Stimulated activated CD8-positive, alpha-beta memory T cell treated with anti-CD3 and anti-CD28 coated beads, Interleukin-4, amount 100 ng/mL, for 1 hour (primary cell): ENCODE measurements at places on chromosomes 6 and 20.
A peak's percentile ranks its signal among the peaks of the same experiment; 100 is the strongest.

DNA sequence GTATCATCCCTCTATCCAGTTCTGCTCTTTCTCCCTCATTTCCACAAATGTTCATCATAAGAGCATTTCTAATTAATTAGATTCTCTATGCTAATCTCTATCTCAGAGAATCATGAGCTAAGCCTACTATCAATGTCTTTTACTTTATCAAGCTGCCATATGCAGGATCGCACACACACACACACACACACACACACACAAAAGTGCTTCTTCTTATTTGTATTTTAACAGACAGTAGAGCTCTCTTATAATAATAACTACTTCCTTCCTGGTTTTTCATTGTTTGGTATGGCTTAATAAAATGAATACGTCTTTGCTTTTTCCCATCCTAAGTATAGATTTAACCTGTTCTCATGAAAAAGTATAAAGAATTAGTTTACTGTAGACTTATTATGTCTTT, 170.2 kb downstream of the HAO1 start:
- no peak for DNase-seq

DNA sequence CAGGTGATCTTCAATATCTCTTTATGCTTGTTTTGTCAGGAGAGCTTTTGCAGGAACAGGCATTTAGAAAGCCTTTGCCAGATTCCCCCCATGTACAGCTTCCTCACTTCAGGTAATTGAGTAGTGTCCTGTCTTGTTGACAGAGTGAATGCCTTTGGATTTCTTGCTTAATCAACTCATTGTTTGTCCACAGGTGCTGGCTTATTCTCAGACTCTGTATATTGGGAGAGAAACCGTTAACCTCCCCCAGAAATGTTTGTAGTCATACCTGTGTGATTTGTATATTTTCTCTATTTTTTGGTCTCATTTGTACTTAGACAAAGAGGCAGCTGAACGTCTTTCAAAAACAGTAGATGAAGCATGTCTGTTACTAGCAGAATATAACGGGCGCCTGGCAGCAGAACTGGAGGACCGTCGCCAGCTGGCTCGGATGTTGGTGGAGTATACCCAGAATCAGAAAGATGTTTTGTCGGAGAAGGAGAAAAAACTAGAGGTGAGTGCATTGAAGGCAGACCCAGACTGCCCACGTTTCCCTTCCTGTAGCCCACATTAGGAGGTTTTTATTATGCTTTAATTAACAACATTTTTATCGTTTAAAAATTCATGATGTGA, 32.3 kb downstream of the RPRD1B start:
- DNase-seq = no peak

- DNase-seq = no peak
Measured at GRCh38 chr6:138597336-138597735, 98.0 kb upstream of the NHSL1 start.

GRCh38 chr6:68638230-68638900, 3.3 kb downstream of the ADGRB3 start:
- no peak for DNase-seq

DNA sequence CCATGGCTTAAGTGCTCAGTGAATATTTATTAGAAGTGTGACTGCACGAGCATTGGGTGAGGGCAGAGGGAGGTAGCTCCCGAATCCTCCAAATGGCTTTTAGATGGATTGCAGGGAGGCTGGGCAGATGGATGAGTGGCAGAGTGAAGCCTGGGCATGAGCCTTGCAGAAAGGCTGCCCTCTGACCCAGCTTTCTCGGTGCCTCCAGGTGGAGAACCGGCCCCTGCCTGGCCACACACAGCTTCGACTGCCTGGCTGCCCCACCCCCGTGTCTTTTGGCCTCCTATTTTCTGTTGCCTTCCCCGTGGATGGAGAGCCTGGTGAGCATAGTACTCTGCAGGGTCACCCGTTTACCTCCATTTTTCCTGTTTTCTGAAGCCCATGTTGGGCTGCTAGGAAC, 3.4 kb downstream of the VARS2 start:
- DNase-seq = no peak

- DNase-seq = peak; percentile 11
Measured at GRCh38 chr6:2353412-2354137, 108.2 kb upstream of the GMDS start.

DNA sequence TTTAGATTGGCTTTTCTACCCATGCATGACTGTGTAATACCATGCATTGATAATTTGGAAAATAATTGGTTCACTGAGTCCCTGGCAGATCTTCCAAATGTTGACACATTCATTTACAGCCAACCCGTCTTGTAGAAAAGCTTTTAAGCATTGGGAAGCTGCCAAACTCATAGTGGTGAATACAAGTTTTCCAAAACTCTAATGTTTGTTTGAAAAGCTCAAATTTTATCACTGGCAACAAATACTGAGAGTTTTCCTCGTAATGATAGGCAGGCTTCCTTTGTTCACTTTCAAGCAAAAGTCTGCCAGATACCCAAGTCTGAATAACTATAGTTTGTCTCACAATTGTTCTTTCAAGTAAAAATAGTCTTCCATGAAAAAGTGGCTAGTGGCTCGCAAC, 143.0 kb downstream of the FIG4 start:
- DNase-seq = no peak

DNA sequence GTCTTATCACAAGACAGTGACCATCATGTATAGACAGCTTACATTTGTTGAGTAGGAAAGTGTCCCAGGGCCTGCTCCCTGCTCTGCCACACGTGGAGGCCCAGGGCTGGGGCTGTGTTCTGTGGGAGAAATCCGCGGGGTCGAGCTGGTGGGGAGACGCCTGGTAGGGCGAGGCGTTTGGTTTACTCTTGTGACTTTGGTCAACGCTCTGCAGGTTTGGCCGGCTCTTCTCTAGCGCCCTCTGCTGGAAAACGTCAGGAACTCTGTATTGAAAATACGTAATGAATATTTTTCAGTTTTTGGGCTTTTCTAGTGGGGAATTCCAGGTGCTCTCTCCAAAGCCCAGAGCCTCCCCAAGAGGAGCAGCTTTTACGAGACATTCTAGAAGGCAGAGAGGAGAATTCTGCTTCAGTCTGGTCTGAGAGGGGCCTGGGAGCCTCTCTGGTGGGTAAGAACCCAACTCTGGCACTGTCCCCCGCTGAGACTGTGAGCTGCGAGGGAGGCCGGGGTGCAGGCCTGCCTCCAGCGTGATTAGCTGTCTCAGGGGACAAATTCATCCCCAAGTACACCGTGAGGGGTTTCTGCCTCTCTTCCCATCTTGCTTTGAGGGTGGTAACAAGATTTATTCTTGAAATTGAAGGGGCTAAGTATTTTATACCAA, 112.6 kb upstream of the RALGAPA2 start:
- peak; percentile 7 for DNase-seq

DNA sequence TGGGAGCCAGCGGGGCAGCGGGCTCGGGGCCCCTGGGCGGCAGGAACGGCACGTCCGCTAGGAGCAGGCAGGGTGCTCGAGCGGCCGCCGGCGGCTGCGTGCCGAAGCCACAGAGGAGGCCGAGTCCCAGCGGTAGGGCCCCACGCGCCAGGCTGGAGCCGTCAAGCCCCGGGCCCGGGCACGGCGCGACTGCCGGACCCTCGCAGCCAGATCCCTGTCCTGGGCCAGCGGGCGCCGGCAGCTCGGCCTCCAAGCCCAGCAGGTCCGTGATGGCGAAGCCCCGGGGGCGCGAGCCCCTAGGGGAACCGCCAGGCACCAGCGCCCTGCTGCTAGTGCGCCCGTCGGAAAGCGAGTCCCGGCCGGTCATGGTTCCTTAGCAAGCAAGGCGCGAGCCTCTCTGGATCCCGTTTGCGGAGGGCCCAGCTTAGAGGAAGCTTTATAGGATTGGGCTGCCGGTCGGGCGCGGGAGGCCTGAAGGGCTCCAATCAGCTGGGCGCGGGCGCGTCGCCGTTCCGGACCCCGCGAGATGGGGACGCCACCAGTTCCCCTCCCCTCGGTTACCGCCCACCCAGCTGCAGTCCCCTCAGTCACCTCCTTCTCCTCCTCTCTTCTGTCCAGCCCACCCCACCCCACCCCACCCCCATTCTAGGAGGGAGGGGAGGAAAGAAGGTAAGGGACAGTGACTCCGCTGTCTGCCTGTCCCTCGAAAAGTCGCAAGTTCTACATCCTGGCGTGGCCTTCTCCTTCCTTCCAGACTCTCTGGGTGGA, at the start of gene VSX1:
TSS of gene VSX1 (minus strand) at position 412 of the 768 bp plus-strand sequence. CDS start at position 367, 45 bp downstream.
- no peak for DNase-seq

DNA sequence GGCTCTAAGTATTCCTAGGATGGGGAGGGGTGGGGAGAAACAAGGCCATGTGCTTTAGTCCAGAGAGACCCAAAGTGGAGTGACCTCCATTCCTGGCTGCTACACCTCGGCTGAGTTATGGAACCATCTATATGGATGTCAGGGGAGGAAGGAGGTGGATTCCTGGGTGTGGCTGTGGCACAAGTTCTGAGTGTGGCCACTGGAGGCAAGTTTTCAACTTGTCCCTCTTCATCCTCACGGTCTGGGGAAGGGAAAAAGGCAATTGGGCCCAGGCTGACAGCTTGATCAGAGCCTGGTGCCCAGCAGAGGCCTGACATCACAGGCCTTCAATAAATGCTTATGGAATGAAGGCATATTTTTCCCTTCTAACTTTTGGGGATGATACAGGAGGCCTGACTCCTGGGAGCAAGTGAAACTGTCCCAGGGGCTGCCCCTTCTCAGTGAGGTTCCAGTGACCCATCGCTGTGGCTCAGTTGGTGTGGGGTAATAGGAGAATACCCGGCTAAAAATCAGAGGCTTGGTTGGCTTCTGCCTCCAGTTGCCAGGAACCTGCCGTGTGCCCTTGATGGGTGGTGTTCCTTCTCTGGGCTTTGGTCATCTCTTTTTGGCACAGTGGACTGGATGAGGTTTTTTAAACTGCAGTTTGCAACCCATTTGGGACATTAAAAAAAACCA, 1.8 kb upstream of the ITPR3 start:
- DNase-seq = no peak

- no peak for DNase-seq
Measured at GRCh38 chr6:107539849-107540464, 50.0 kb downstream of the SOBP start.

DNA sequence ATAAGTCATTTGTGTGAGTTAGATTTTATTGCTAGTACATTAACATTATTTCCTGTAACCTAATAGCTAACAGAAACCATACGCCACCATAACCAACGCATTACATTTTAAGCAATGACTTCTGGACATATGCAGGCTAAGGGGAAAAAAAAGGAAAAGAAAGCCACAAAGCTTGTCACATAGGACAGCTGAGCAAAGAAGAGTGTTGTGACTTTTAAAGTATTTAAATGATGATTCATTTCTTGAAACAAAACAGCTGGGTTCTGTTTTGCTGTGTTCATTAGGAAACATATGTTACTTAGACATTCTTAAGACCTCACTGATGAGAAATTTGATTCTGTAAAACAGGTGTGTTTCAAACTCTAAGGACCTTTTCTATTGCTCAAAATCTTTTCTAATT, 171.4 kb downstream of the COL9A1 start:
- DNase-seq = no peak

DNA sequence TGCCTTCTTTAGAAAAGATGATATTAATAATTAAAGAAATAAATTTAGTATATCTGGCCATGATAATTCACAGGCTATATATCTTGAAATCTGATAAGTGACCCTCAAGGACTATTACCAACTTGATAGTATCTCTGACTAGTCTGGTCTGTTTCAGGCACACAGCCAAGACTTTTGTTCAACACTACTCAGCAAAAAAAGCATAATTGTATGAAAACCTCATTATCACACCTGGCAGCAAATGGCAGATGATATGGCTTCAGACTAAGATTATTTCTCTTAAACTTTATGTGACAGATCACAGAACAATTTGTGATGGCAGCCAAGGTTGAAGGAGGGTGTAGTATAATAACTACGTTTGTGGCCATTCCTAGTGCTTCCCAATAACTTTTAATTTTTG, 114.7 kb downstream of the RWDD2A start:
- DNase-seq = no peak

DNA sequence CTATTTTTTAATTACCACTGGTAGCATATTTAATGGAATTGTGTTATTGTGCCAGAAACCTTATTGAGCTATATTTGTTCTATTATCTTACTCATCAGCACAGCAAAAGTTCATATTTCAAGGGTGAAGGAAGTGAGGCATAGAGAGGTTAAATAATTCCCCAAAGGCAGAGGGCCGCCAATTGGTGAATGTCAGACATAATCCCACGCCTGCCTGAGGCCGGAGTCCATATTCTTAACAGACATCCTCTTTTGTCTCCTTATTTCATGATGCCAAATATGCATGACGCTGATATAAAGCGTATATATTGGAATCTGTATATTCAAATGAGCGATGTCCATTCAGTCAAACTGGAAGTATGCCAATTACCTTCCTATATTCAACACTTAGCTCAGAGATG, 505.0 kb upstream of the SLC35B3 start:
- DNase-seq = no peak

GRCh38 chr6:87182940-87183339, 27.6 kb downstream of the ZNF292 start:
- no peak for DNase-seq

GRCh38 chr6:5656226-5656625, 350.5 kb downstream of the NRN1 start:
- no peak for DNase-seq

GRCh38 chr6:158475344-158476302, 84.3 kb upstream of the TMEM181 start:
- no peak for DNase-seq

GRCh38 chr20:48995589-48995988, 50.5 kb upstream of the CSE1L start:
- no peak for DNase-seq

- DNase-seq = no peak
Measured at GRCh38 chr6:140036196-140036595, 661.7 kb upstream of the CITED2 start.

GRCh38 chr6:13484827-13485226, 2.6 kb downstream of the GFOD1 start:
- no peak for DNase-seq

DNA sequence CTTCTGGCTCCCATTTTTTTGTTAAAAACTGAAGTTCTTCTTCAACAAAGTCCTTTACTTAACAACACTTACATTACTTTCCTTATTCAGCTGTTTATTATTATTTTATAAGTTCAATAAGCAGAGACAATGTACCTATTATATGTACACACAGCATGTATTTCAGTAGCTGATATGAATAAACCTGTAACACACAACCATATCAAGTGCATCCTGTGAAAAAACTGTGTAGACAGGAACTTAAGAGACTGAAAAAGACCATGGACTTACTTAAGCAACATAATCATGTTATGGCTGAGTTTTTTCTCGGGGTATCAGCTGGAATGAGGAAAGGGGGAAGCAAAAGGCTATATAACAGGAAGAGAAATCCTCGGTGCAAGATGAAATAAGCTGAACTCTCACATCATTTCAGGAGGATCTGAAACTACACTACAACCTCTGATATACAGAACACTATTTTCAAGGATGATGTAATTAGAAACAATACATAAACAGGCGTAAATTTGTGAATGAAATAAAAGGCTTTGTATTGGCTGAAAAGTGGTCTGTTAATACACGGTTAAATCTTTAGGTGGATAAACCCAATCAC, 70.9 kb downstream of the REV3L start:
- DNase-seq = no peak

- no peak for DNase-seq
Measured at GRCh38 chr20:33789858-33790182, 21.3 kb upstream of the CHMP4B start.

- DNase-seq = no peak
Measured at GRCh38 chr20:10629946-10630650, 43.7 kb downstream of the JAG1 start.

GRCh38 chr6:33630014-33630413, 8.9 kb downstream of the ITPR3 start:
- DNase-seq = no peak

GRCh38 chr20:46122071-46122470, 4.0 kb downstream of the CD40 start:
- DNase-seq = no peak
